ENCODE measurements at places on chromosomes 1 and 21. TPM values are rescaled to one million over a fixed set of nuclear protein-coding genes. Genes with fewer than 3 reads are reported as not detected.

GRCh38 chr1:62876535-62876934 is 92.6 kb downstream of the ATG4C start:
- no peak for DNase-seq

DNA sequence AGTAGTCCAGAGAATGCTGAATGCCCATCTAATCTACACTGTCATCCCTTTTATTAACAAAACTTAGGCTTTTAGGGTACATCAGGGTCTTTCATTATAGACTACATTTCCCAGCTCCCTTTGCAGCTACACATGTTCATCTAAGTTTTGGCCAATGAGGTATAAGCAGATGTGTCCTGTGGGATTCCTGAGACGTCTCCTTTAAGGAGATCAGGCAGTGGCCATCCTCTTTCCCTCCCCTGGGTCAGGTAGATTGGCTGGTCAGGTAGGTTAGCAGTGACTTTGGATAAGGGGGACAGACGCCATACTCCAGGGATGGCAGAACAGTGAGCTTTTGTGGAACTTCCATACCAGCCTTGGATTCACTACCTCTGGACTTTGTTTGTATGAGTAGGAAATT is 188.3 kb downstream of the FGGY start:
- DNase-seq, result no peak

GRCh38 chr1:111618081-111618480 is 1.5 kb upstream of the RAP1A start:
- DNase-seq, result no peak

DNA sequence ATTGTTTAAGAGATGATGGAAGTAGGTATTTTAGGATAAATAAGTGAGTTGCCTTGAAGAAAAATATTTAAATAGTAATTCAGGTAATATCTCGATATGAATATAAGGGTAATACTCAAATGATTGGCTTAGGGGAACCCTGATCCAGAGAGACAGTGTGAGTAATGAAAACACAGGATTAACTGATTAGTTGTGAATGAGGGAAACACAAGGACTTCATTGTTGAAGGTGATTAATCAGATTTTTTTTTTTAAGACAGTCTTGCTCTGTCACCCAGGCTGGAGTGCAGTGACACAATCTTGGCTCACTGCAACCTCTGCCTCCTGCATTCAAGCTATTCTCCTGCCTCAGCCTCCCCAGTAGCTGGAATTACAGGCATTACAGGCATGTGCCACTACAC is 12.7 kb downstream of the SLC25A33 start:
- DNase-seq, result no peak

Gene TMEM82
- 4.7 TPM for total RNA-seq

Gene C1QC
- total RNA-seq, result not detected

Gene GJA5
- 1.6 TPM for total RNA-seq

Data from endodermal cell (in vitro differentiated cells).